ENCODE measurements at places on chromosomes 7 and 10.

- H3K27ac ChIP-seq = no peak overlapping the region
- H3K36me3 ChIP-seq = no peaks in the 10 kb centered on the region
These were observed 349.0 kb downstream of the SORCS1 start for GRCh38 chr10:106815427-106816043.

DNA sequence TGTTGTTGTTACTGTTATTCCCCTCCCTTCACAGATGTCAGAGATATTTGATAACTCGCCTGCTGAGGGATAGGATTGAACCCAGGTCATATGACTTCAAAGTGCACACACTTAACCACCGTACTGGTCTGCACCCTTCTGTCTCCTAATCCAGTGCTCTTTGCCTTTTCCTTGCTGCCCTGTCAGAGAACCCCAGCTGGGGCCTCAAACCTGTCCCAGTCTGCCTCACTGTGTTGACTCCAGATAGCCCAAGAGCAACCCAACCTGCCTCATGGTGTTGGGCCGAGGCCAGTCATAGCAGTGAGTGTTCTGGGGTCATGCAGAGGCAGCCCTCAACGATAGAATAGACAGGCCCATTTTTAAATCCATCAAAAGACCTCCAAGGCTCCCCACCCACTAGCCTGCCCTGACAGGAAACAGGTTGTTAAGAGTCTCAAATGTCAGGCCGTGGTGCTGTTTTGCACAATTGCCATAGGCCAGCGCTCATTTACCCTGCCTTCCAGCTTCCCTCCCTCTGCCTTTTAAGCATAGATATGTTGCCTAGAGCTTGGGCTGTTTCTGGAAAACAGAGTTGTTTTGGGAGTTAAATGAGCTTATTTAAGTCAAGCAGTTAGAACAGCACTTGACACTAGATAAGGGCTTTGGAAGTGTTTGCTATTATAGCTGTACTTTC is 37.0 kb upstream of the PDCD4 start:
- peak; percentile 58 for DNase-seq
- H3K36me3 ChIP-seq = no peaks in the 10 kb centered on the region
- H3K4me1 ChIP-seq = peaks cover 39% of the 10 kb centered on the region
- no peak overlapping the region for H3K4me3 ChIP-seq
- H3K27ac ChIP-seq = peak overlapping the region; percentile 47

GRCh38 chr10:70480239-70480861 is 1.8 kb downstream of the PALD1 start:
- H3K27me3 ChIP-seq = peaks cover 24% of the 10 kb centered on the region
- H3K4me1 ChIP-seq = peaks cover 42% of the 10 kb centered on the region
- H3K36me3 ChIP-seq = no peaks in the 10 kb centered on the region
- H3K27ac ChIP-seq = no peak overlapping the region
- peak; percentile 25 for DNase-seq
- peak overlapping the region; percentile 17 for H3K4me3 ChIP-seq

DNA sequence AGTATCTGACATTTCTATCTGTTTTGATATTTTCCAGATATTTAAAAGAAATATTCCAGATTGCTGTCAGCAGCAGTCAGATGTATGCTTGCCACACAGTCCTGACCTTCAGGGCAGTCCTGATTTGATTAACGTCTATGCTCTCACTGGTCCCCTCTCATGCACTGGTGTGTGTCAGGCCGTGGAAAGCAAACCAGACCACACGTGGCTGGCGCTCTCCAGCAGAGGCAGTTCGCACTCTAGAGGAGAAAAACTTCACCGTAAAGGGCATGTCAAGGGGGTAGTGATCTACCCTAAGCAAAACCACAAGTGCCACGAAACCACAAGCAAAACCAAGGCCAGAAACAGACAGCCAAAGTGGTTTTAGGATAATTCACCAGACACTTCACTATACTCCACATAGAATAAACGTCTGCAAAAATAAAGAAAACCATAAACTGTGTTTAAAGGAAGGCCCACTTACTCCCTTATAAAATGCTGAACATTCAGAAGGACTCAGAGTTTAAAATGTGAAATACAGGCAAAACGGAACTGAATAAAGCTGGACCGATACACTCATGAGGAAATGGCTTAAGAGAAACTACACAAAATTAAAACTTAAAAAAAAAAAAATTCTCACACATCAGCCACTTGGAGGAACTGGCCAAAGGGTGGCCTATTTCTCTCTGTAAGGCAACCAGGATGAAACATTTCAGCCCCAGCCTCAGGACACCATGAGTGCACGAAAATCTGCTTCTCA is 26.4 kb downstream of the PARP12 start:
- DNase-seq = peak; percentile 32
- H3K27ac ChIP-seq = no peak overlapping the region
- H3K36me3 ChIP-seq = peaks cover 14% of the 10 kb centered on the region
- H3K27me3 ChIP-seq = no peaks in the 10 kb centered on the region
- peaks cover 18% of the 10 kb centered on the region for H3K4me1 ChIP-seq

DNA sequence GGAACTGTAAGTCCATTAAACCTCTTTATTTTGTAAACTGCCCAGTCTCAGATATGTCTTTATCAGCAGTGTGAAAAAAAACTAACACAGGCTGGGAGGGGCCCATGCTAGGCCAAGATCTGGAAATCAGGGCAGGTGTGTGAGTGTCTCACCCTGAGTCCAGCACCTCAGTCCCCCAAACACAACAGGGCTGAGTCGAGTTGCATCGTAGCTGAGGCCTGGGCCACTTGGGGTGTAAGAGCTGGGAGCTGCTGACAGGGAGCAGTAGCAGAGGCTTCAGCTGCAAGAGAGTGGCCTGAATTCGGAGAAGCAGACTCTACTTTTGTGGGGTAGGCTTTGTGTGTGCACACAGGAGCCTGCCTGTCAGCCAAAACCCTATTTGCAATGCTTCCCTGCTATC is 553.1 kb downstream of the PTPRN2 start:
- no peak for DNase-seq
- H3K27me3 ChIP-seq = peaks cover 11% of the 10 kb centered on the region
- H3K4me3 ChIP-seq = no peak overlapping the region
- no peaks in the 10 kb centered on the region for H3K36me3 ChIP-seq

DNA sequence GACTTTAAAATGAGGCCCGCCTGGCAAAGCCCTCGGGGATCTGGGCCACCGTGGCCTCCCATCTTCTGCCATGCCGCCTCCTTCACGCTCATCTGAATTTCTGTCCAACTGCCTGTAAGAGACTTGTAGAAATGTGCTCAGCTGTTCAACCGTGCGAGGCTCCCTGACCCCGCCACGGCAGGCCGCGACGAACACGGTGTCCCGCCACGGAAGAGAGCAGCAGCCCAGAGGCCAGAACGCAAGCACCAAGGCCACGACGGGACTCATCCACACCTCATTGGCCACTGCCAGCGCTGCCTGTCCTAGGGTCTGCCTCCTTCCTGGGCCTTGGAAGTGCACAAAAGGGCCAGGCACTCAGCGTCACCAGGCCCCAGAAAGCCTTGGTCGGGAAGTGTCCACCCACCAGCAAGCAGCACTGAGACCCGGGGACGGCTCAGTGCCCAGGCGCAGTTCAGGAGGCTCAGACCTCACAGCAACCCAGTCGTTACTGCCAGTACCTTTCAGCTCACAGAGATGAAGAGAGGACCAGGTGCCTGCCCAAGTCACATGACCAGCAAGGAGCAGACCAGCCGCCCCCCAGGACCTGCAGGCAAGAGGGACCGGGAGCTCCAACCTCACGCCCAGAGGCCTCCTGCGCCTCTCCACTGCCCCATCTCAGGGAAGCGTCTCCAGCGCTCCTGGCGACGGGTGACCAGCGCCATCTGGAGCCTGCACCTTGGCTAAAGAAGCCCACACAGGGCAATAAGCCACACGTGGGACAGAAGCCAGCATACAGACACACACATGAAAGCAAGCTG is 85.9 kb downstream of the MAD1L1 start:
- H3K36me3 ChIP-seq = peaks cover 8% of the 10 kb centered on the region
- H3K4me3 ChIP-seq = no peak overlapping the region
- H3K27me3 ChIP-seq = no peaks in the 10 kb centered on the region
- no peaks in the 10 kb centered on the region for H3K4me1 ChIP-seq
- no peak overlapping the region for H3K27ac ChIP-seq
- no peak for DNase-seq

DNA sequence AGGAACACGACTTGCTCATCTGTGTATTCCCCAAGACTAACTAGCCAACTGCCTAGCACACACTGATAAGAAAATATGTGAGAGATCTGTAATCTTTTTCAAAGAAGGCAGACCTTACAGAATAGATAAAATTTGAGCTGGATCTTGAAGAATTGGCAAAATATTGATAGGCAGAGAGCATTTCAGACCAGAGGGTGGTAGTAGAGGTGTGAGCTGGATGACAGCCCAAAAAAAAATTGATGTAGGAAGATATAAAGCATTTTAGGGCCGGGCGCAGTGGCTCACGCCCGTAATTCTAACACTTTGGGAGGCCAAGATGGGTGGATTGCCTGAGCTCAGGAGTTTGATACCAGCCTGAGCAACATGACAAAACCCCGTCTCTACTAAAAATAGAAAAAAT is 1.2 kb upstream of the ZNF746 start:
- H3K27ac ChIP-seq = no peak overlapping the region
- H3K4me1 ChIP-seq = peaks cover 21% of the 10 kb centered on the region
- H3K4me3 ChIP-seq = no peak overlapping the region
- H3K36me3 ChIP-seq = peaks cover 2% of the 10 kb centered on the region

DNA sequence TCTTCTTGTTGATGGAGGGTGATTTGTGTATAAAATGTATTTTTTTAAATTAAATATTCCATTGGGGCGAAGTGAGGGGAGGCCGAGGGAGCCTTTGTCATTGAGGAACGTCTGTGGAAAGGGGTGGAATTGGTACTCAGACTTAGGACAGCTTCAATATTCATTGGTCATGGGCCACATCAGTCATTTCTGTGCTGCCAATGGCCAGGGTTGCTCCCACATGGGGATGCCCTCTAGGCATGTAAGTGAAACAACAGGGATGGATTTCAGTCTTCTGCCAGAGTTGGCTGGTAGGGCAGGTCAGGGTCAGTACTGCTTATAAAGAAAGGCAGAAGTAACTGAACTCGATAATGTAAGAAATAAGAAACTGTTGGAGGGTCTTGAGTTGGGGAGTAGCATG is 47.2 kb downstream of the NEURL1 start:
- no peak overlapping the region for H3K27ac ChIP-seq
- H3K36me3 ChIP-seq = no peaks in the 10 kb centered on the region
- H3K4me1 ChIP-seq = peaks cover 13% of the 10 kb centered on the region
- H3K27me3 ChIP-seq = peaks cover 5% of the 10 kb centered on the region
- DNase-seq = no peak

GRCh38 chr7:108204281-108204796 is 74.2 kb upstream of the LAMB4 start:
- H3K27me3 ChIP-seq = no peaks in the 10 kb centered on the region
- H3K27ac ChIP-seq = no peak overlapping the region
- no peak for DNase-seq
- H3K36me3 ChIP-seq = no peaks in the 10 kb centered on the region
- no peak overlapping the region for H3K4me3 ChIP-seq

- H3K36me3 ChIP-seq = no peaks in the 10 kb centered on the region
- H3K27ac ChIP-seq = no peak overlapping the region
- no peaks in the 10 kb centered on the region for H3K4me1 ChIP-seq
- DNase-seq = no peak
- no peak overlapping the region for H3K4me3 ChIP-seq
These were observed 30.5 kb upstream of the MKRN1 start for GRCh38 chr7:140509789-140510188.

GRCh38 chr7:1946773-1947450 is 276.8 kb downstream of the ELFN1 start:
- no peak overlapping the region for H3K27ac ChIP-seq
- H3K4me1 ChIP-seq = peaks cover 34% of the 10 kb centered on the region
- H3K36me3 ChIP-seq = peaks cover 1% of the 10 kb centered on the region
- H3K4me3 ChIP-seq = no peak overlapping the region
- no peaks in the 10 kb centered on the region for H3K27me3 ChIP-seq
- DNase-seq = no peak

- H3K4me1 ChIP-seq = peaks cover 44% of the 10 kb centered on the region
- H3K27ac ChIP-seq = no peak overlapping the region
- H3K36me3 ChIP-seq = peaks cover 12% of the 10 kb centered on the region
These were observed 72.0 kb downstream of the KMT2C start for GRCh38 chr7:152363798-152364197.

- H3K4me3 ChIP-seq = no peak overlapping the region
- no peaks in the 10 kb centered on the region for H3K36me3 ChIP-seq
- H3K27ac ChIP-seq = no peak overlapping the region
- no peak for DNase-seq
These were observed 489.4 kb downstream of the SEMA3D start for GRCh38 chr7:84697506-84697905.

- peaks cover 40% of the 10 kb centered on the region for H3K27me3 ChIP-seq
- no peaks in the 10 kb centered on the region for H3K36me3 ChIP-seq
- H3K4me3 ChIP-seq = no peak overlapping the region
- H3K4me1 ChIP-seq = no peaks in the 10 kb centered on the region
These were observed 10.8 kb upstream of the HSPA12A start for GRCh38 chr10:116752969-116753665.

- no peaks in the 10 kb centered on the region for H3K27me3 ChIP-seq
- H3K4me1 ChIP-seq = no peaks in the 10 kb centered on the region
- peak; percentile 23 for DNase-seq
These were observed 209.1 kb downstream of the TRIL start for GRCh38 chr7:28748933-28749584.

- no peak overlapping the region for H3K27ac ChIP-seq
- no peak overlapping the region for H3K4me3 ChIP-seq
- no peak for DNase-seq
- H3K4me1 ChIP-seq = peaks cover 14% of the 10 kb centered on the region
These were observed 32.9 kb upstream of the CCDC71L start for GRCh38 chr7:106693677-106694353.

DNA sequence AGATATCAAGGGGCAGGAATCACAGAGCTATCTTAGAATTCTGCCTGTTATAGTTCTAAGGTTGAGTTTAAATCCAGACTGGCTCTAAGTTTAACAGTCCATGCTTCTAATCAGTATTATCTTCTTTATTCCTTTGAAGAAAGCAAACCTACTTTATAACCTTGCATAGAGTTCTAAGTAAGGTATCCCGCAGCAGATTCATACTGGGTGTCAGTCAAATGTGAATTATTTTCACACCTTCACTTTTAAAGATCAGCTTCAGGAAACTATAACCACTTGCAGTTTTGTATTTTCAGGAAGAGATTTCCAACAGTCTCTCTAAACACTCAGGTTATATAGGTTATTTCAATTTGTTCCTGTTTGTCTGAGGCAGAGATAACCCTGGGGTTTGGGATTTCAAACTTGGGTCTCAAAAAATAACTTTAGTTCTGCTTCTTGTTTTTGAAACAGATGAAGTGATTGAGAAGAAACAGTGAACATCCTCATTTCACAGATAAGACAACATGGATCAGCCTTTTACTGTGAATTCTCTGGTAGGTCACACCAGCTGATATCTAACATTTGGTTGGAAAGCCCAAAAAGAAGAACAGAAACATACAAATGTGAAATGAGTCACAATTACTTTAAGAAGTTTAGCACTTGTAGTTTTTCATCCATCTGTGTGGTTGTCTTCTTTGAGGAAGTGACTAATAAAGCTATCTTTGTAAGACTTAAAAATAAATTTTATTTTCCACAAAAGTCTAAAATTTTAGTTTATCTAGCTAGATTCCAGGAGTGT is 21.4 kb downstream of the STAMBPL1 start:
- no peaks in the 10 kb centered on the region for H3K27me3 ChIP-seq
- H3K4me3 ChIP-seq = peak overlapping the region; percentile 2
- no peak for DNase-seq
- peaks cover 24% of the 10 kb centered on the region for H3K36me3 ChIP-seq
- peak overlapping the region; percentile 82 for H3K27ac ChIP-seq
- H3K4me1 ChIP-seq = peaks cover 59% of the 10 kb centered on the region
